ENCODE measurements at places on chromosomes 2 and 18. TPM values are rescaled to one million over a fixed set of nuclear protein-coding genes. Genes with fewer than 3 reads are reported as not detected.

RTP5 gene
- total RNA-seq = 0.15 TPM

WDR54 gene
- 9.4 TPM for total RNA-seq

CDK15 gene
- 4.6 TPM for total RNA-seq

C1QL2 gene
- not detected for total RNA-seq

MEMO1 gene
- 28.8 TPM for total RNA-seq

AP1S3 gene
- total RNA-seq = 4.7 TPM

DHRS9 gene
- total RNA-seq = 7.8 TPM

CNGA3 gene
- total RNA-seq = 0.15 TPM

NR4A2 gene
- total RNA-seq = 29.4 TPM

CD302 gene
- 105 TPM for total RNA-seq

EPHA4 gene
- total RNA-seq = 12.8 TPM

PIK3C3 gene
- total RNA-seq = 33.4 TPM

PAIP2B gene
- 6.9 TPM for total RNA-seq

SPC25 gene
- total RNA-seq = 1.0 TPM

YES1 gene
- total RNA-seq = 150 TPM

EGR4 gene
- not detected for total RNA-seq

ZNF892 gene
- 8.6 TPM for total RNA-seq

HOXD8 gene
- 36.1 TPM for total RNA-seq

SLC38A11 gene
- total RNA-seq = 2.2 TPM

All from breast epithelium (tissue), 4 donors.